CD4-positive, CD25-positive, alpha-beta regulatory T cell (primary cell): ENCODE measurements at places on chromosomes 13 and 19.
A peak's percentile ranks its signal among the peaks of the same experiment; 100 is the strongest.

DNA sequence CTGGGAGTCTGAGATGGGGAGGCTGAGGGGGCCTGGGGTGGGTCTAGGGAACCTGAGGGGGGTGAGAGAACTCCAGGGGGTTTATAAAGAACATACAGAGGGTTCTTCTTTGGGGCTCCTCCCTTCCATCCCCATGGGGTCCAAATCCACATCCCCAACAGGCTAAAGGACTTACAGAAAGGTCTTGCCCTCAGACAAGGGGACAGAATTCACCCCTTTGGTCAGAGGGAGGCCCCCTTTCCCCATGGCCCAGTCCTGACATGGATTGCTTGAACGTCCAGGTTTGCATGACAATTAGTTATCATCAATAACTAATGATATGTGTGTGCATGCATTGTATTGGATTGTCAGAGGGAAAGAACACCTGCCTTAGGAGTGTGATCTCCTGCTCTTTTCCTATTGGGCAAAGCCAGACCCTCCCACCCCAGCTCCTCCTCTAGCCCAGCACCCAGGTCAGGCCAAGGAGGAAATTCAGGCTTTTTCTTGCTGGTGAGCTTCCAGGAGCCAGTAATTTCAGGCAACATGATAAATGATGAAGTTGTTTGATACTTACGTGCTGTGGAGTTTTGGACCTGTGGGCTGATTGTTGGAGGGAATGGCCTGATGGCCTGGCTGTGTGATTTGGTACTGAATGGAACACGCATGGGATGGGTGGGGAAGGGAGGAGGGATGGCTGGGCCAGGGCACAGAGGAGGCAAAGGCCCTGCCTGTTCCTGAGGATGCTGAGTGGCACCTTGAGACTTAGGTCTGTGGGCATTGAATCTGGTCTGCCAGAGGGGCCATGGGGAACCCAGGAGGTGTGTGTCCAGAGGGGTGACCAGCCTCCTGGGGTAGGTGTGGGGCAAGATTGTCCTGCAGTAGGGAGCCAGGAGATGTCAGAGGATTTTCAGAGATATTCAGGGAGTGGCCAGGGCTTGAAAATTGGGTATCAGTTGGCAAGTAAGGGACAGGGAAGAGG lies 1.1 kb downstream of the KLHL26 start:
- no peak for DNase-seq

DNA sequence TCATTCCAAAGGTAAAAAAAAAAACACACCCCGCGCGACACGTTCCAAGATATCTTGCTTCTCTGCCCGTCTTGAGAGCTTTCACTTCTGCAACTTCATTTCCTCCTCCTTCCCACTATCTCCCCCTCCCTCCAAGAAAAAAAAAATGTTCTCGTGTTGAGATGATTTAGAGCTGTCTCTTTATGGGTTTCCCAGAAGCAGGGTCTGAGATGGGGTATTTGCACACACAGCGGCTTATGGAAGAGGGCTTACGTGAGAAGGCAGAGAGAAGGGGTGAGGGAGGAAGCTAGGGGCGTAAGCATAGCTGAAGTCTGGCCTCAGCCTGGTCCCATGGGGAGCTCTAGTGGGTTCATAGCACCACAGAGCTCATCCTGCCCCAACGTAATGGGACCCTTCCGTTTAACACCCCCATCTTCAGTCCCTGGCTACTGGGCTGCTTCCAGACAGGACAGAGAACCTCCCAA lies 31.3 kb upstream of the USE1 start:
- peak; percentile 22 for DNase-seq

DNA sequence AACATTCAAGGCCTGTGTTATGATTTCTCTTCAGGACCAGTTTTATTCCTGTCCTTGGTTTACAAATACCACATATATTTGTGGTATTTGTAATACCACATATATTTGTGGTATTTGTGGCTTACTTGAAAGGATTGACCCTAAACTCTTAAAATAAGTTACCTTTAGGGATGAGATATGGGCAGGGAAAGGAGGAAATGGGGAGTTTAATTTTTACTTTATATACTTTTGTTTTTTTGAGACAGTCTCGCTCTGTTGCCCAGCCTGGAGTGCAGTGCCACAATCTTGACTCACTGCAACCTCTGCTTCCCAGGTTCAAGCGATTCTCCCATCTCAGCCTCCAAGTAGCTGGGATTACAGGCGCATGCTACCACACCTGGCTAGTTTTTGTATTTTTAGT lies 2.3 kb upstream of the TGDS start:
- no peak for DNase-seq

DNA sequence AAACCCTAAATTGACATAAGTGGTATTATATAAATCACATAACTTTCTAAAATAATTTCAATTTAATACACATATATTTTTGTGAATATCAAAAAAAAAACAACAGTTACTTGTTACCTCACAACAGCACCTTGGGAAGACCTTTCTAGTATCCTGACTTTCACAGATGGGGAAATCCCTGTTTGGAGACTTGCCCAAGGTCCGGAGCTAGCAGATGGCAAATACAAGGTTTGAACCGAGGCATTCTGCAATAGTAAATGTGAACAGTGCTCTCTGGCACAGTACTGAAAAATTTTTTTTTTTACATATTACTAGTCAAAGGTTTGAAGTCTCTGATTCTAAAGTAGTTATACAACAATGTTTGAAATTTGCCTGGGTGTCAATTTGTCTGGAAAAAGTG lies 104.5 kb downstream of the SUCLA2 start:
- DNase-seq = no peak

- no peak for DNase-seq
Measured at GRCh38 chr19:21749090-21749489, 18.3 kb downstream of the ZNF100 start.

GRCh38 chr13:70098669-70099068 lies 9.0 kb upstream of the ATXN8OS start:
- no peak for DNase-seq

DNA sequence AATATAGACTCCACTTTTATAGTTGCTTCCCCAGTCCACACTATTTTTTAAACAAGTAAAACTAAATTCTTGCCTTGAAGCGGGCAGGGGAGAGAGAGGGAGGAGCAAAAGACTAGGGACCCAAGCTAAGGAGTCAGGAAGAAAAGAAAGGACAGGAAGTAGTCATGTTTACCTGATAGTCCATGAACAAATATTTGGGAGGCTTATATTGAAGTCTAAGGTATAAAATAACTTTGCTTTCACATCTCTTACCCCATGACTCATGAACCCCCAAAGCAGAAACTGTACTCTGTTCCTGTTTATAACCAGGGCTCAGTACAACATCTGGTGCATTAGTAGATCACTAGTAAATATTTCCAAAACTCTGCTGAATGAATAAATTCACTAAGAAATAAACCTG lies 67.3 kb downstream of the ZAR1L start:
- DNase-seq = no peak

- peak; percentile 50 for DNase-seq
Measured at GRCh38 chr19:16073988-16074387, 2.3 kb upstream of the TPM4 start.

GRCh38 chr13:72523593-72523992 lies 203.8 kb downstream of the MZT1 start:
- no peak for DNase-seq

GRCh38 chr13:109654341-109655205 lies 131.8 kb downstream of the IRS2 start:
- no peak for DNase-seq

DNA sequence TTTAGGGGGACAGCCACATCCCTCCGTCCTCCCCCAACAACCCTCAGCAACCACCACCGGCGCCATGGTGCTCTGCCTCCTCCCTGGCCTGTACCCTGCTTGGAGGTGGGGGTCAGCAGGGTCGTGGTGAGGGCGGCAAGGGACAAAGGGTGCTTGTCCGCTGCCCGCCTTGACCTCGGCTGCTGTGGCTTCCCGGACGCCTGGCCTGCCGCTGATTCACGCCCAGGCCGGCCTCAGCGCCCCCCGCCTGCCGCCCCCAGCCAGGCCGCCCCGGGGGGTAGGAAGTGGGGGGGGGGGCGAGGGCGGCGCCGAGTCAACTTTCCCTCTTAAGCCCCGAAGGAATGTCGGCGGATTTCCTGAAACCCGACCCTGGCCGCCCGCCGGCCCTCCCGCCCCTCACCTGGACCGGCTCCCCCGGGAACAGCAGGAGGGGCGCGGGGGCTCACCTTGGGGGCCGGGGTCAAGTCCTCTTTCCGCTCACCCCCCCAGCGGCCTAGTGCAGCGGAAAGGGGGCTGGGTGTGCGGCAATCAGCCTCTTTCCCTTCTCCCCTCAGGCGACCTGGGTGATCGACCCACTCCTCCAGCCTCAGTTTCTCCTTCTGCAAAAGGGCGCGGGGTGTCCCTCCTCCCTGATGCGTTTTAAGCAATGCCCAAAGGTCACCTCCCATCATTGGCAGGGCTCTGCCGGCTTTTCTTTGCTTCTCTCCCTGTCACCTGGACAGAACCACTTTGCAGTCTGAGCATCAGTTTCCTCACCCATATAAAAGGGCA lies 1.9 kb upstream of the TMEM59L start:
- no peak for DNase-seq

GRCh38 chr19:39142630-39143029 lies 17.0 kb downstream of the PAK4 start:
- DNase-seq = no peak

DNA sequence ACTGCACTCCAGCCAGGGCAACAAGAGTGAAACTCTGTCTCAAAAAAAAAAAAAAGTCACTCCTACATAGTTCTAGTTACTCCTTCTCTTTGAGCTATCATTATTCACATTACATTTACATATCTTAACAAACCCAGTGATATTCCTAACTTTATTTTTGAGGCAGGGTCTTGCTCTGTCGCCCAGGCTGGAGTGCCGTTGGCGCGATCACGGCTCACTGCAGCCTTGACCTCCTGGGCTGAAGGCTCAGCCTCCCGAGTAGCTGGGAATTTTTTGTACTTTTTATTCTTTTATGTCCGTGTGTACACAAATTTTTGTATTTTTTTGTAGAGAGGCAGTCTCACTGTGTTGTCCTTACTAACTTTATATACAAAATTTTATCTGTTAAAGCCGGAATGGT lies 587 bp upstream of the RPS15 start:
- DNase-seq = no peak

DNA sequence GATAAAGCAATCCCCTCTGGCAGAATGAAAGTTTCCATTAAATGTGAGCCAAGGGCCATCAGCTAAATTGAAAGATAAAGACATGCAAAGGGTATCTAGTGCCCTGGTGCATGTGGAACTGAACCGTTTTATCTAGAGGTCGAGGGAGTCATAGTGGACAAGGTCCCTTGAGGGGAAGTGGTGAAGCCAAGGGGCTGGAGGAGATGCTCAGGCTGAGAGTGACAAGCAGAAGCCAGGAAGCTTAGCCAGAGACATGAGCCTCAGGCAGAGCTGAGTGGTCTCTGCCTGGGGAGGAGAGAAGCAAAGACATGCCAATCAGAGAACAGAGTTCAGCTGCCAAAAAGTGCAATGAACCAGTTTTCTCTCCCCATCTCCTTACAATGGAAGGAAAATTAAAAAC lies 68.1 kb upstream of the SLC10A2 start:
- DNase-seq = no peak

DNA sequence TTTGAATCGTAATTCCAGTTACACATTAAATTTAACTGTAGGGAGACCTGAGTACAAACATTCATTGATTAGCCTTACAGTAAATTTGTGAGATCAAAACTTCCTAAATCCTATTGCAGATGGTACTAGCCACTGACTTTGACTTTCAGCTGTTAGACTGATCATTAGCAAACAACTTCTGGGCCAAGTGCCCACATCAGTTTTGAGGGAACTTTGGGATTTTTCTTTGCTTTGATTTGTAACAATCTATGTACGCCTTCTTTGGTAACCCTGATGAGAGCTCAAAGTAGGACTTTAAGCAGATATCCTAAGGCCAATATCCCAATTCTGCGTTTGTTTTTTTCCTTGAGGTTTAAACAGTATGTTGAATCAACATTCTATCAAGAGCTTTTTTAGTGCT lies 131.5 kb downstream of the DLEU7 start:
- DNase-seq = no peak

GRCh38 chr13:39119422-39119821 lies 81.2 kb downstream of the NHLRC3 start:
- DNase-seq = no peak

DNA sequence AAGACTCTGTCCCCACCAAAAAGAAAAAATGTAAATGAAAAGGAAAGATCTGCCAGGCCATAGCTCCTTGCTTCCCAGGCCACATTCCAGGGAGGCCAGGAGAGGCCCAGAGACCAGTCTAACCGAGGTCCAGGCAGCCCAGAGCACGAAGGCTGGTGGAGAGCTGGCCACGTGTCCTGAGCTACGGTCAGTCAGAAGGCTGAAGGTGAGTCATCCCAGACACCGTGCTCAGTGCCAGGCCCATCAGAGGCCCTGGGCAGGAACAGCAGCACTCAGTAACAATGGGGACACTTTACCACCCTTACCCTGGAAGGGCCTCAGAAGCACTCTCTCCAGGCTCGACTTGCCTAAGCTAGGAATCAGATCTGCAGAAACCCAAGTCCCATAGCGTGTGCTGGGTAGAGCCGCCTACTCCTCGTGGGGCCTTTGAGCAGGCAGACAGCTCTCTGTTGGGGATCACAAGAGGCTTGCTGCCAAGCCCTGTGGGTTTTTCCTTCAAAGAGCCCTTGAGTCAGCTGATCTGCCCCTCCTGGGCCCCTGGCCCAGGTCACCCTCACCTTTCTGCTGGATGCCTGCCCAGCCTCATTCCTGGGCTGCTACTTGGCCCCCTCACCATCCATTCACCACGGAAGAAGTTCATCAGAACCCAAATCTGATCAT lies 11.6 kb upstream of the DNMT1 start:
- DNase-seq = no peak

DNA sequence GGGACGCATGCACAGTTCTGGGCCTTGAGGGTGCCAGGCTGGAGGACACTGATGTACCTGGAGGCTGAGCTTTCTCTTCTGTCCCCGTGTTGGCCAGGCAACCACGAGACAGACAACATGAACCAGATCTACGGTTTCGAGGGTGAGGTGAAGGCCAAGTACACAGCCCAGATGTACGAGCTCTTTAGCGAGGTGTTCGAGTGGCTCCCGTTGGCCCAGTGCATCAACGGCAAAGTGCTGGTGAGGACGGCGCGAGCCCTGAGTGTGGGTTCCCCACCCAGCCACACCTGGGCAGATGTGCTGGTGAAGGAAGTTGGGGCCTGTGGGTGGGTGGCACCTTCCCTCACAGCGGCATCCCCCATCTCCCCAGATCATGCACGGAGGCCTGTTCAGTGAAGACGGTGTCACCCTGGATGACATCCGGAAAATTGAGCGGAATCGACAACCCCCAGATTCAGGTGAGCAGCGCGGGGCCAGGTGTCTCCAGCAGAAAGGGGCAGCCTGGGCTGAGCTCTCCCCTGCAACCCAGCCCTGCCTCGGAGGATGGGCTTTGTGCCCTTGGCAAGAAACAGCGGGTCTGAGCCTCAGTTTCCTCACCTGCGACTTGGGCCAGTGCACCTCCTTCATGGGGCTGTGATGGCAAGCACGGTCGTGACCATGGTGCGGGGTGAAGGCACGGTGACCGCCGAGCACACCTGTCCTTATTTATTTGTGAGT lies 26.2 kb downstream of the CCDC8 start:
- DNase-seq = no peak

DNA sequence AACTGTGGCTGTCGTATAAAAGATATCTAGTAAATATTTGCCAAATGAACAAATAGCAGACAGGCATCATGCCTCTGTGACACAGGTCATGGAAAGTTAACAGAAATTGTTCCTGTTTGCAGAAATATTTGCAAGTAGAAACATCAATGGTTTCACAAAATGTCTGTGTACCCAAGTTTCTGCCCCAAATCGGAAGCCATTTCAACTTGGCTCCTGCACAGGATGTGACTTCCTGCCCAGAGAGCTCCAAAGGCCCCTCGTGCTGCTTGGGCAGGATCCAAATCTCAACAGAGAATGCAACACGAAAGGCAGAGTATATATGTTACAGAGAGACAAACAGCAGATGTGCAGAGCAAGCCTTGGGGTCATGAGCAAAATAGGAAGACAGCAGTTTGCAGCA lies 95.5 kb upstream of the SERP2 start:
- DNase-seq = no peak

GRCh38 chr13:107065036-107065435 lies 497.1 kb upstream of the ARGLU1 start:
- no peak for DNase-seq
